Ammon's horn (tissue), 1 donor: ENCODE measurements at places on chromosomes 11 and 22.

DNA sequence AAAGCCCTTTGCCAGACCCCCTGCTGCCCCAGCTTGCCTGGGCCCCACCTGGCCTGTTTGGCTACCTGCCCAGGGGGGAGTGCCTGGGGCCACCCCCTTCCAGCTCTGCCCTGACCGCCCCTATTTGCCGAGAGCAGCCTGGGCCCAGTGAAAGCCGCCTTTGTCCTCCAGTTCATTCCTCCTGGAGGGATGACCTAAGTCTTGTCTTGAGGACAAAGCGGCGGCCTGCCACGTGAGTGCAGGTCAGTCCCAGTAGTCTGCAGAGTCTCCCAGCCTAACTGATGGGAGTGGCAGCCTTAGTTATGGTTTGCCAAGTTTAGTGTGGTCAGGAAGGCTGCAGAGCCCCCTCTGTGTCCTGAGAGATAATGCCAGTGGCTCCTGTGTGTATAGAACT is 115.9 kb upstream of the CRYBB3 start:
- peak; percentile 56 for DNase-seq

DNA sequence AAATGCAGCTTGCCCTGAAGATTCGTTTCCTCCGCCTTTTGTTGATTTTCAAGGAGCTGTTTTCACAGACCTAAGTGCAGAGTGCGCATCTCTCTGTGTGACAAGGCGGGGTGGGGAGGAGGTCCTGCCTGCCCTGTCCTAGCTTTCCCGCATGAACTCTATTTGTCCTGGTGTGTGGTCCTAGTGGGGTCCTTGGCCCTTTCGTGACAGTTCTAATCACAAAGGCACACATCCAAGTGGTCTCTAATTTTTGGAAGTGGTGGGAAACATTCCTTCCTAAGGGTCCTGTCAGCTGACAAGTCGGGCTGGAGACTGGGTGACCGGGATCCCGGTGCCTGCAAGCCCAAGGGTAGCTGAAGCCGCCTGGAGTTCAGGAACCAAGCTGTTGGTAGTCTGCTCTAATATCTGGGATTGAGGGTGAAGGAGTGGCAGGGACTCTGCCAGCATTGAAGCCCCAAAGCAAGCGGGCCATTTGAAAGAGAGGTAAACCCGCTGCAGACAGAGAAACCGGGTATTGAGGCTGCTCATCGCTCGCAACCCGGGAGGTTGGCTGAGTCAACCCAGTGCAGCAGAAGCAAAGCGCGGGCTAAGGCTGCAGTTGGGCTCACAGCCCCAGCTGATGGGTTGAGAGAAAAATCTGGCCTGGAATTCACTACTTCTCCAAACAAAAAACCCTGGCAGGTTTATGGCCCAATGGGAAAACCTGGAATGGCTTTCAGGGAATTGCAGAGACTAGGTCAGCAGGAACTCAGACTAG is 28.1 kb upstream of the FBXO3 start:
- peak; percentile 74 for DNase-seq

GRCh38 chr11:58893899-58894298 is 45.4 kb upstream of the GLYATL1 start:
- no peak for DNase-seq

DNA sequence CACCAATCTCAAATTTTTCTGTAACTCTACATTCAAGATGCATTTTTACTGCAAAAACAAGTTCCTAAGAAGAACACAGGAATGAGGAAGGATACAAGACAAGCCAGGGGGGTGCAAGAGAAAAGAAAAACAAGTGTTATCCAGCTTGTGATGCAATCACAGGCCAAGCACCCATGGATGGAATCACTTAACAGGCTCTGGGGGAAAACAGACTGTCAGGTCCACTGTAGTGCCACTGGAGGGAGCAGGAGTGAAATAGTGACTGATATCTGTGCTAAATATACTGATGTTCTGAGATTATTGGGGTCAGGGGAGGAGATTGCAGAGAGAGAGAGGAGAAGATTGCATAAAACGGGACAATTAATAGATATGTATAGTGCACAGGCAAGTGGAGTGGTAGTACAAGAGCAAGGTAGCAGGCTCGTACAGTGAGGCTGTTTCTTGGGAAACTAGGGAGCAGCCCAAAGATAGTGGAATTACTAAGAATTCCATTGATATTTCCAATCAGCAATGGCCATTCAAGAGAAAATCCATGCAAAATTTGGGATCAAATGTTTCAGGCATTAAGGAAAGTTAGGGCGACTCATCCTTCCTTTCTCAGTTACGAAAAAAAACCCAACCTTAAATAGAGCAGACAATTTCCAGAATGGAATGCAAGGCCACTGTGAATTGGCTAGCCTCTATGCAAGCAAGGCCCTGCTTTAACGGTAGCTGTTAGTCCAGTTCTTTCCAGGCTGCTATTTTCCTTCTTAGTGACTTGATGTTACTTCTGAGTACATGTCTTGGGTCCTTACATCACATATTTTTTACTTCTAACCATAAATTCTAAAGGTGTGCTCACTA is 52.2 kb upstream of the CEP126 start:
- peak; percentile 32 for DNase-seq

DNA sequence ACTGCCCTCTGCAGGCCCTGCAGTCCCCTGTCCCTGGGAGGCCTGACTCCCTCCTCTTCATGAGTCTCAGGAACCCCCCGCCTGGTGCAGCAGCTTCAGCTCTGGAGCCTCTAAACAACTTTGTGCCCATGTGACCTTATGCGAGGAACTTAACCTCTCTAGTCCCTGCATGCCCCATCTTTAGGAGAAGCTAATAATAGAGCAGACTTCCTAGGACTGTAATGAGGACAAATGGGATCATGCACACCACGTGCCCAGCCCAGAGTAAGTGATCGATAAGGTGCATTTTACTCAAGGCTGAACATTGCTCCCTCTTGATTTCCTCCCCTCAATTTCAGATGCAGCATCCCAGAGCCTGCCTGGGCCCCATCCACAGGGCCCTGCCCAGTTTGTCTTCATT is 19.0 kb downstream of the KCNJ4 start:
- DNase-seq: no peak

- no peak for DNase-seq
Observed at GRCh38 chr11:15557457-15558230, 442.9 kb downstream of the INSC start.
